ENCODE measurements at places on chromosomes 11 and 22.

DNA sequence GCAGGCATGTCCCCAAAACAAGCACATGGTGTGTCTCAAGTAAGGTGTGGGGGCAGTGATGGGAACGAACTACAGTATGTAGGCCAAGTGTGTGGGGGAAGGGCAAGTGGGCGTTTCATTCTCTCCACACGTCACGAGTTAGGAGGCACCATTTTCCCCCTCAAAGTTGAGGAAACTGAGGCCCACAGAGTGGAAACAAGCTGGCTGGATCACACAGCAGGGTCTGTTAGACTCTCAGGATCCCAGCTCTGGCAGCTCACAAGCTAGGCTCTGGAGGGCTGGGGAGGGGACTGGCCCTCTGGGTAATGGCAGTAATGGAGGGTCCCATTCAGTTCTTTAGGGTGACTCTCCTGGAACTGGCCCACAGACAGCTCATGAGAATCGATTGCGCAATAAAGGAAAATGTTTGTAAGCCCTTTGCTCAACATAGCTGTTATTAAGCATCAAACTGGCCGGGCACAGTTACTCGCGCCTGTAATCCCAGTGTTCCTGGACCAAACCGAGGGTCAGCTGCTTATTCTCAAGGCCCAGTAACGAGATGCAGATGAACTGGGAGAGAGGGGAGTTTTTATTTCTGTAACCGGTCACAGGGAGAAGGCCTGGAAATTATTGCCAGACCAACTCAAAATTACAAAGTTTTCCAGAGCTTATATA is 24.1 kb upstream of the TUB start:
- DNase-seq, result no peak

GRCh38 chr11:44004452-44005062 is 43.2 kb upstream of the ACCSL start:
- no peak for DNase-seq

GRCh38 chr11:2771758-2772466 is 72.1 kb upstream of the KCNQ1OT1 start:
- peak; percentile 26 for DNase-seq

- DNase-seq, result peak; percentile 80
These were observed 51.2 kb upstream of the EMID1 start for GRCh38 chr22:29154364-29155048.

DNA sequence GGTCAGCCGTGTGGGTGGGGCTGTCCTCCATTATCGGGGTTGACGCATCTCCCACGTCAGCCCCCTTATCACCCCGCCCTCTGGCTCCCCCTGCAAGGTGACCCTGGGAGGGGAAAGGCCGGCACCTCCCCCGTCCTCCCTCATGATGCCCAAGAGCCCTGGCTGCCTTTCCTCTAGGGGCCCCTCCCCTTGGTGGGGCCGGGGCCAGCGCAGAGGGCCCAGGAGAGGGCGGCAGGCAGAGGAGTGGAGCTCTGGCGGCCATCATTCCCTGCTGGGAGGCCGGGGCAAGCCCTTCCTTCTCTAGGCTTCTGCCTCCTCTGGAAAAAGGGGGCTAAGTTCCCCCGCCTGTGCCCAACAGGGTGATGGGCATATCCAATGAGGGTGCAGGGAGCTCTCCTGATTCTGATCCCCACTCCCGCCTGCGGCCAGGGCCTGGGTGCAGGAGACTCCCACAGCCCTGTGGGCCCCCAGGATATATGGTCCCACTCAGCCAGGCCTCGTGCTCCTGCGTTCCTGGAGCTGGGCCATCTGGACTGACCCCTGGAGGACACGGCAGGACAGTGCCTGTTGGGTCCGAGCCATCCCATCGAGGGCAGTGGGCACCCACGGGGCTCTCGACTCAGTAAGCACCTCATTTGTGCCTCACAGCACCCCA is 12.3 kb downstream of the MYRF start:
- DNase-seq, result no peak

DNA sequence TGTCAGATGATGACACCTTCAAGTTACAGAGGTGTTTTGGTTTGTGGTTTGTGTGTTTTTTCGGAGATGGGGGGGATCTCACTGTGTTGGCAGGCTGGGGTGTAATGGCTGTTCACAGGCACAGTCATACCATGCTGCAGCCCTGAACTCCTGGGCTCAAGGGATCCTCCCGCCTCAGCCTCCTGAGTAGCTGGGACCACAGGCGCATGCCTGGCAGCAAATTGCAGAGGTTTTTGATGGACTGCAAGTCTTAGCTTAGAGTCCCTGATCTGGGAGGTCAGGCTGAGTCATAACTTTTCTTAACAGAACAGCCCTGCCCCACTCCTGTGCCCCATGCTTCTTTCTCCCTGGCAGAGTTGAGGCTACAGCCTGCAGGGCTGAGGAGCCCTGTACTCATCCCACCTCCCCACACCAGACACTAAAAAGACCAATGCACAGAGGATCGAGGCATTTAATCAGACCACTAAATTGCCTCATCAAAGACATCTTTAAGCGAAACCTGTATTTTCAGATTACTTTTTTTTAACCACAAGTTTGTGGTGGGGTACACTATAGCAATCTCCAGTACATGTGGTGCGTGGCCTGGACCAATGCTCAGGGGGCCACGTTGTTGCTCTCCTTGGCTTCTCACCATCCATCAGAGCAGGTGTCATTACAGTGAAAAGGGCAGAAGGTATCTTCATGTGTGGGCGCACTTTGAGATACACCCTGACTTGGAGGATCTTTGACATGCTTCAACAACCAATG is 17.1 kb upstream of the ADORA2A start:
- no peak for DNase-seq

GRCh38 chr11:27699242-27699925 is 871 bp downstream of the BDNF start:
- no peak for DNase-seq

DNA sequence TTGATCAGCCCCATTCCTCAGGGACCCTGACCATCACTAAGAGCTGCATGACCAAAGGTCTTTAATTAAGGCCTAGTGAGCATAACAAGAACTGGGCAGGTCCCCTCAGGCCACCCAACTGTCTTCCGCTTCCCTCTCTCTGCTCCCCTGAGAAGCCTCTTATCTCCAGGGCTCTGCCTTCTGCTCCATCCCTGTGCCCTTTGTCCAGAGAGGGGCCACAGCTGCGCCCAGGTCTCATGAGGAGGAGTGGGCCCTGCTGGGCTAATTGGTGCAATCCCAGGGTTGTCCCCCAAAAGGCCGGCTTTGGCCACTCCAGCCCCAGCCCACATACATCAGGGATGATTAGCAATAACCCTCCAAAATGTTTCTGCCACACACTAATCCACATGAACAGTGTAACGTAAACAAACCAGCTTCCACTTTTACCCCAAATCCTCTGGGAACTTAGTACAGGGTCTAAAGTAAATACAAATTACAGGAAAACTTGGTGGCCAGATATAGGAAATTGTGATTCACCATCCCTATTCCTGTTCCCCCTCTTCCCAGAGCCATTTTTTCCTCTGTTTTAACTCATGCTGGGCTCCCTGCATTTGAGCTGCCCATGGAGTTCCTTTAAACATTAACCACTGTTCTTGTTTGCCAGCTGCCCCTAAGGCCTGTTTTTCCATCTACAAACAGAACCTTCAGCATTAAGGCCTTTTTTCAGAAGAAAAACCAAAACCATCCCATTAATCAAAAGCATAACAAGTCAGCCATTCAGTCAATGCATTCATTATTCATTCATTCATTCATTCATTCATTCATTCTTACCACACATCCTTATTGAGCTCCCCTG is 34.6 kb upstream of the CAVIN3 start:
- DNase-seq, result no peak

DNA sequence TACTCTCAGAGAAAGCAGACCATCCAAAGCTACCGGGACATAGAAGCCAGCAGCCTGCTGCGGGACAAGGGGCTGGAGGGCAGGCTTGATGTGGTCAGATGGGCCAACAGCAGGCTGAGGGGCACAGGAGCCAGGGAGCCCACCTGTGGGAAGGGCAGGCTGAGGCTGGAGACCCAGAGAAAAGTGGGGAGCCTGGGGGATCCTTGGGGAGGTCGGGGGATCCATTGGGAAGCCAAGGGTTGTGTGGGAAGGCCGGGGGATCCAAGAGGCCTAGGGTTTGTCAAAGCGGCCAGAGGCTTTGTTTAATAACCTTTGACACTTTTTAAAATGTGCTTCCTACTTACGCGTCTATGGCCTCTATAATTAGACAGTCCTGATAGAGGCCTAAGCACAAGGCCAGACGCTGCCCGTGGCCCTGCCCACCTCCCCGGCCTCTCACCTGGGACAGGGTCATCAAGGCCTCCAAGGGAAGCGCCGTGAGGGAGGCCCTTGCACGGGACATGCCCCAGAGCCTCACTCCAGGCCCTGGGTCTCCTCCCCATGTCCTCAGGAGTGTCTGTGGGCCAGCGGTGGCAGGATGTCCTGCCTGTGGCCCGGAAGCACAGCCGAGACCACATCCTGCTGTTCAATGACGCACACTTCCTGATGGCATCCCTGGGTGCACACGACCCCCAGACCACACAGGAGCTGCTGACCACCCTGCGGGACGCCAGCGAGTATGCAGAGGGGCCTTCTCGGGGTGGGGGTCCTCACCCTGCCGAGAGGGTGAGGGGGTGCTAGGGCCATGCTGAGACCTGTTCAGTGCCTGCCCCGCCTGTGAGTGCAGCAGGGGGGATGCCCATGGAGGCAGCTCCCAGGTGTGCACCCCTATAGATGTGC is 8.6 kb upstream of the GTSE1 start:
- DNase-seq, result no peak

DNA sequence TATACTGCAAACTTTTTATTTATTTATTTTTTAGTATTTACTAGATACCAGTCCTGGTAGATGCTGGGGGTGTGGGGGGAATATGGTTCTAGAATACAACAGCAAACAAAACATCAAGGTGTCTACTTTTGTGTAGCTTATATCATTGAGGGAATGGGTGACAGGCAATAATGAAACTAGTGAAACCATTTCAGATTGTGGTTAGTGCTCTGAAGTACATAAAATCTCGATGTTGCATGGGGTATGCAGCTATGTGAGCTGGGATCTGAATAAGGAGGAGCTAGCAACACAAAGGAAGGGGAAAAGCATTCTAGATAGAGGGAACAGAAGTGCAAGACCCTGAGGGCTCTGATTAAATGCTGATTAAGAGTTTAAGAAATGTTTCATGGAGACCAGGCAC is 103.5 kb downstream of the WT1 start:
- DNase-seq, result no peak

- DNase-seq, result no peak
These were observed 58.2 kb upstream of the LRRC55 start for GRCh38 chr11:57123590-57123989.

DNA sequence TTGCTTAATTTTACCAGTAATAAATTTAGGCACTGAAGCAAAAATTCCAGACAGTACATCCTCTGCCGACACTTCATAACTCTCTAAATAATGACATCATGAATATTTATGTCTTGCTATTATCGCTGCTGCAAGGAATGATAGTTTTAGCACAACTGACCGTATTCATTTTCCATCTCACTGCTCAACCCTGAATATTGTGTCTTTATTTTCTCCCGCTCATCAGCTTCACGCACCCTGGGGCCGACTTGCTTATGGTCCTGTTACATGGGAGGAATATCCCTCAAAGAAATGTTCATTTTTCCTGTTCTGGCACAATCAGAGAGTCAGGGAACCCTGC is 33.3 kb downstream of the SLN start:
- DNase-seq, result no peak

GRCh38 chr22:29879753-29880152 is 3.2 kb upstream of the MTMR3 start:
- no peak for DNase-seq

DNA sequence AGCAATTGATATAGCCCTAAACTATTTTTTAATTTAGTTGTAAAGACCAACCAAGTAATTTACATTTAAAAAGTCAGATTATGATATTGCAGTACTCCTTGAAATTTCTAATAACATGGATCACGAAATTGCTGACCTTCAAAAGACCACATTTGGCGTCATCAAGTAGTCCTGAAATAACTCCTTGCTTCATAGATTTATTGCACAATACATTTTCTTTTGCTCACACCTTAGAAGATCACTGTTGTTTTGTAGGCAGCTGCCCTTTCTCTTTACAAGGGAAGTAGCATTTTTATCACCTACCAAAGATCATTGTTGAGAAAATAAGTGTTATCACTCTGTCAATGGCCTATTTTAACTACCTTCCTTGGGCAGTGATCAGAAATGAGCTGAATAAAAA is 815.8 kb downstream of the METTL15 start:
- DNase-seq, result no peak

- DNase-seq, result no peak
These were observed 16.4 kb downstream of the CWC15 start for GRCh38 chr11:94956963-94957362.

DNA sequence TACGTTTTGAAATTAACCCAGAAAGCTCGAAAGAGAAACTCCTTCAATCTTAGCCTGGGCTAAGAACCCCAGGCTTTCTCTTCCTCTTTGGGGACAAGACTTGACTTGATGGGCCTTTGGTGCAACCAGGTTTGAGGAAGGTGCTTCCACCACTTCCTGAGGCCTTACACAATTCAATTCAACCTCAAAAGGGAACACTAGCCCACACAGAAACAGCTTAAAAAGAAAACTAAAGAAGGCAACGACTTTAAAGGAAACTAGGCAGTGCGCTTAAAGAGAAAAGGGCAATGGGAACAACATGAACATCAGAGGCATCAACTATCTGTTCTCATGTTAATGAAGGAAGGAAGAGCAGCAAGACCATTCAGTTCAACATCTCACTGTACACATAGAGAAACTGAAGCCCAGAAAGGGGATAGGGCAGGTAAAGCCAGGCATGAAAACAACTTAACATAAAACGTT is 24.8 kb downstream of the PAK1 start:
- no peak for DNase-seq

- DNase-seq, result no peak
These were observed 51.8 kb downstream of the APIP start for GRCh38 chr11:34864424-34864823.

GRCh38 chr22:43734370-43735150 is 77.5 kb downstream of the EFCAB6 start:
- no peak for DNase-seq

DNA sequence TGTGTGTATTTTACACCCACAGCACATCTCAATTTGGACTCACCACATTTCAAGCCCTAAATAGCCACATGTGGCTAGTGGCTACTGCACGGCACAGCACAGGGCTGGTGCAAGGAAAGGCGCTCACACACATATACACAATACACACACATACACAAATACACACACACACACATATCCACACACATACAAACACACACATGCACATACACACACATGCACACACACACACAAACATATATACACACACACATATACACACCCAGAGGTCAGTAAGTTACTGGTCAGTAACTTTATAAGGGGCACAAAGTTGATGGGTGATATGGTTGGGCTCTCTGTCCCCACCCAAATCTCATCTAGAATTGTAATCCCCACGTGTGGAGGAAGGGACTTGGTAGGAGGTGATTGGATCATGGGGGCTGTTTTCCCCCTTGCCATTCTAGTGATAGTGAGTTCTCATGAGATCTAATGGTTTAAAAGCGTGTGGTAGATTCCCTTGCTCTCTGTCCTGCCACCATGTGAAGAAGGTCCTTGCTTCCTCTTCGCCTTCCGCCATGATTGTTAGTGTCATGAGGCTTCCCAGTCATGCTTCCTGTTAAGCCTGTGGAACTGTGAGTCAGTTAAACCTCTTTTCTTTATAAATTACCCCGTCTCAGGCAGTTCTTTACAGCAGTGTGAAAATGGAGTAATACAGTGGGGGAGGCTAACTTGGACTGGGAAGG is 37.6 kb upstream of the DKK3 start:
- no peak for DNase-seq

- DNase-seq, result no peak
These were observed 696.7 kb upstream of the CCDC90B start for GRCh38 chr11:83982825-83983224.

- DNase-seq, result no peak
These were observed 55.2 kb downstream of the RBFOX2 start for GRCh38 chr22:35973388-35973787.

- no peak for DNase-seq
These were observed 29.6 kb upstream of the CCDC134 start for GRCh38 chr22:41770715-41771468.

GRCh38 chr11:57163160-57163868 is 18.4 kb upstream of the LRRC55 start:
- peak; percentile 78 for DNase-seq
